ENCODE measurements at places on chromosomes 2 and 18.

- no peak for DNase-seq
Observed at GRCh38 chr18:35694808-35695207, 113.3 kb downstream of the GALNT1 start.

DNA sequence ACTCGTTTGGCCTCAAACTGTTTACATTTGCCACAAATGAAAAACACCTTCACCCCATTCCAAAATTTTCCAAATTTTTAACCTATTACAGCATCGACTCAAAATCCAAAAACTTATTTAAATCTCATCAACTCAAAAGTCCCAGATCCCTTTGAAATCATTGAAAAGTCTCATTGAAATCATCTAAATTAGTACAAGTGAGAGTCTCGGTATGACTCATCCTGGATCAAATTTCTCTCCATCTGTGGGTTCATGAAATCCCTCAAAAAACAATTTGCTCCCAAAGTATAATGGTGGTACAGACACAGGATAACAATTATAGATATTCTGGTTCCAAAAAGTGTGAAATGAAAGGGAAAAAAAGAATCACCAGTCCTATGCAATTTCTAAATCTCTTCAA lies 65.1 kb downstream of the LRP1B start:
- DNase-seq = no peak

DNA sequence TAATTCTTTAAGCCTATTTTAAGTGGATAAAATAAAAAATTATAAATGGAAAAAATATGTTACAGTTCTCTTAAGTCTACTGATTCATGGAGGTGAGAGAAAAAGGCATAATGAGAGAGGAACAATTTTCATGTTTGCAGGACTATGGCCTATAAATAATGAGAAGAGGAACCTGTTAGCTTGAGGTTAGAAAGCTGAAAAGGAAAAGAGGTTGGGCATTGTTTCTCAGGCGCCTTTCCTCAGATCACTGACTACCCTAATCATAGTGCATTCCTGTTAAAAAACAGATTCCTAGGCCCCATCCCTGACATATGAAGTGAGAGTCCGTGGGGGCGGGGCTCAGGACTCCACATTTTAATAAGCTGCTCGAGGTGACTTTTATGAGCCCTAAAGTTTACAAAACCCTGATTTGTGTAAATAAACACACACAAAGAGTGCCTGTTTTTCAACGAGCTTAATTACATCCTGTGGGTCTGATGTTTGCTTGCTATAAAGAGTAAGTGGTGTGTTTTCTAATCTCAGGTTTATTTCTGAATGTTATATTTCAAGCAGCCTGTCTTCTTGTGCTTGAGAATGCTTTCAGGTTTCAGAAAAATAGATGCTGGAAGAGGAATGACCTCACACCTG lies 335.5 kb downstream of the CLIP4 start:
- DNase-seq = no peak

GRCh38 chr18:49968644-49969309 lies 155.4 kb upstream of the ACAA2 start:
- DNase-seq = no peak

DNA sequence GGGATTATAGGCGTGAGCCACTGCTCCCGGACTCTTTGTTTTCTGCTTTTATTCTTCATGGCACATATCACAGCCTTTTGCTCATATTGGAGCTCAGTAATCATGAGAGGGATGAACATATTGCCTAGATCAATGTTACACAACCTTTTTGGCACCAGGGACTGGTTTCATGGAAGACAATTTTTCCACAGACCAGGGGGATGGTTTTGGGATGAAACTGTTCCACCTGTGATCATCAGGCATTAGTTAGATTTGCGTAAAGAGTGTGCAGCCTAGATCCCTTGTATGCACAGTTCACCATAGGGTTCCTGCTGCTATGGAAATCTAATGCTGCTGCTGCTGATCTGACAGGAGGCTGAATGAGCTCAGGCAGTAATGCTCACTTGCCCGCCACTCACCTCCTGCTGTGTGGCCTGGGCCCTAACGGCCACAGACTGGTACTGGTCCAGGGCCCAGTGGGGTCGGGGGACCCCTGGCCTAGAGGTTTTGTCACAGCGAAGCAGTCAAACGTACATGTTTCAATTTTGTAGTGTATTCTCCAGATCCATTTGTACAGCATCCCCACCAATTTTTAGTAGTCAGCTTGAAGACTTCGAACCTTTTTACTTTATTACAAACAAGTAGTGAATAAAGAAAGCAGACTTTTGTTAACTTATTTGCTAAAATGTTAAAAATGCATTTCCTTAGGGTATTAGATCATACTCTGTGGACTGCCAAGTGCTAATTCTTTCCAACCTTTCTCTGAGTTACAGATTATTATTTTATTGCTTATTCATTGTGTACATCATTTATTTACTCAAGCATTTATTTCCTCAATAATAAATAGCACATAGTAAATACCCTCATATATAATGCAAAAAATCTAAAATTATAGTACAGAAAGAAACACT lies 6.2 kb downstream of the DAW1 start:
- no peak for DNase-seq

DNA sequence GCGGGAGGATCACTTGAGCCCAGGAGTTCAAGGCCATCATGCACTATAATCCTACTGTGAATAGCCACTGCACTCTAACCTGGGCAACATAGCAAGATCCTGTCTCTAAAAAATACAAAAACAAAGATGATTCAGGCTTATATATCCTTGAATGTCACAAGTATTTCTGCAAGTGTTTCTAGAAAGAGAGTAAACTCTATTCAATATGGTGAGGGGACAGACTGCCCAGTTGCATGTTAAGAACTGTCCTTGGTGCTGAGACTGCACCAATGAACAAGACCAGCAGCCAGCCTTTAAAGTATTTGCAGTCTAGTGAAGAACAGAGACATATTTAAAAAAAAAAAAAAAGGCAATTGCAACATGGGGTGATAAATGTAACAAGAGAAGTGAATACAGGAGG lies 16.4 kb downstream of the MAP3K19 start:
- no peak for DNase-seq

DNA sequence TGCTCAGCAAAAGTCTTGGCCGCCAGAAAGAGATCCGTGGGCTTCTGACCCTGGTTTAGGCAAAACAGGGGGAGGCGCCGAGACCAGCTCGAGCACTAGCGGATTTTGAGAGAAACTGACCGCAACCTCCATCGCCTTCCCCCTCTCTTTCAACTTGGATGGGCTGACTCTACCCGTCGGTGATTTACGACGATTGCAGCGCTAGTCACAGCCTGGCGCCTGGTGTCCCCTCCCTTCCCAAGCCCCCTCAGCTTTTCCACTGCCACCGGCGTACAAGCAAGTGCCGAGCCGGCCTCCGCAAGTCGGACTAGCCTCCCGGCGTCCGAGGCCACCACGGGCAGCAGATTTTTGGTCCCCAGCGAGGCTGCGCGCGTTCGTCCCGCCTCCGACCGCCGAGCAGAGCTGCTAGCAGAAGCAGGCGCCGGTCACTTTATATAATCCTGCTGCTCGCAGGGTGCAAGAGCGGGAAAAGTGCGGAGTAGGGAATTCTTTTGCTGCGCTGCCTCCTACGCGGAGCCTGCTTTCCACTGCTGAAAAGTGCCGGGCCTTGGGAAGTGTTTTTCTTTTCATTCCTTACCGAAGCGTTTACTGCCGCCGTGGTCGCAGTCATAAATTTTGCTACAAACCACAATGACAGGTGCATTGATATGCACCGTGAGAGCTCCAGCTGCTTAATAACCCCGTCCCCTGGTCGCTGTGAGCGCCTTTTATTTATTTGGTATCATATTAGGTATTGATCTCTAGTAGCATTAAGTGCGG lies 7.7 kb downstream of the HOXD3 start:
- no peak for DNase-seq

GRCh38 chr2:219423652-219424377 lies 5.6 kb downstream of the DES start:
- no peak for DNase-seq

GRCh38 chr2:72412214-72412613 lies 264.6 kb upstream of the CYP26B1 start:
- no peak for DNase-seq

DNA sequence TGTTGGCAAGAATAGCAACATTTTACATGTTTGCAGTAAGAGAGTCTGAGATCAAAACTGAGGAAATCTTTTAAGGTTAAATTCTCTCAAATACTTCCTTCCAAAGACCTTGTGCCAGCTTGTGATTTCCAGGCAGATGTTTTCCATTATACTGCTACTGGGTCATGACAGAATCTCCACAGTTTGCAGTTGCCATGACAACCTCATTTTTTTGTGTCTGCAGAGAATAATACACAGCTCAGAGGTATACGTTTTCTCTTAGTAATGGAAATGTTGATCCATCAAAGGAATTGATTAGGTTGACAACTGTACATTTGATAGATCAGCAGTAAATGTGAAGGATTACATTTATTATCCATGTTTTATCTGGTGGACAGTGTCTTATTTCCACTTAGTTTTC lies 29.1 kb upstream of the CSRNP3 start:
- DNase-seq = no peak

- peak; percentile 85 for DNase-seq
Observed at GRCh38 chr2:195559431-195559914, 97.6 kb upstream of the SLC39A10 start.

DNA sequence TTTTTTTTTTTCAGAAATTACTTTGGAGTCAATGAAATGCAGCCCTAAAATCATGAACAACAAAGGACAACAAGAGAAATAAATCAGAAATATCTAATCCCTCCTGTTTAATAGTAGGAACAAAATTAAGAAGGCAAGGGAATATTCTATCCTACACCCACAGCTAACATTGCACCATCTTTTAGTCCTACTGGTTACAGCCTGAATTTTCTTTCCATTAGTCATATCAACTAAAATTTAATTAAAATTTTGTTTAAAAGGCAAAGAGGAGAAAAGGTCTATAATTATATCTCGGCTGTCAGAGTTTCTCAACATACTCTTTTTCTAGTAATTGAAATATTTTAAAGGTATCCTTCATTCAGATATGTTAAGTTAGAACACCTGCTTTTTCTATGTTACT lies 61.9 kb downstream of the DTNA start:
- DNase-seq = no peak

GRCh38 chr18:26853401-26853800 lies 12.1 kb downstream of the AQP4 start:
- no peak for DNase-seq

DNA sequence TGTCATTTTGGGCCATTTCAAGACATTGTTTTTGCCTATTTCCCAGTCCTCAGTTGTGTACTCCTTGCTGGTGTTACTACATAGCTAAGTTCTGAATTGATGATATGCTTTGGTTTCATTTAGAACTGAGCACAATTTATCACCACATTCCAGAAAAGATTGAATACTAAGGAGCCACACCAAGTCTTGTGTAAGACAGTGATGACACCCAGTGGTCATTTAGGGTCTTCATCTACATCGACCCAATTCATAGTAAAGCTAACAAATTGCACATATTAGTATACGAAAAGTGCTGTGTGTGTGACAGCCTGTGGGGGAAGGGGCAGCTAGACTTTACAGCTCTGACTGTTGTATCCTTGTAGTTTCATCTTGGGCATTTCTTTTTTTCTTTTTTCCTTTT lies 10.9 kb upstream of the DLX2 start:
- no peak for DNase-seq

GRCh38 chr18:73976433-73976832 lies 171.2 kb downstream of the FBXO15 start:
- DNase-seq = no peak

GRCh38 chr2:215503381-215503780 lies 67.5 kb upstream of the FN1 start:
- no peak for DNase-seq

DNA sequence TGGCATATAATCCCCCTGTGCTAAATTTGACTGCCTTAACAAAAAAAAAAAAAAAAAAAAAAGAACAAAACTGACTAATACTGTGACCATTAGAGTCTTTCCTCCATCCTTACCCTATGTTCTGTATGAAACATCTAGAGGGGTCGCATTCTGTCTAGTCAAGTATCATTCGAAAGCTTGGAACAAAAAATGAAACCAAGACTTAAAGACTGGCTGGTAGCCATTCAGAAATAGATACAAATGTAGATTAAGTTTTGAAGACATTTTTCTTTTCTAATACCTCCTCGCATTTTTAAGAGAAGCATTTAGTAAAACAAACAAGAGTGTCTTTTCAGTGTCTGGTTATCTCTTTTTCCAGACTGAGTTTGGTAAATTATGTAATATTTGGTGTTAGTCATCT lies 66.7 kb downstream of the SPATS2L start:
- no peak for DNase-seq

DNA sequence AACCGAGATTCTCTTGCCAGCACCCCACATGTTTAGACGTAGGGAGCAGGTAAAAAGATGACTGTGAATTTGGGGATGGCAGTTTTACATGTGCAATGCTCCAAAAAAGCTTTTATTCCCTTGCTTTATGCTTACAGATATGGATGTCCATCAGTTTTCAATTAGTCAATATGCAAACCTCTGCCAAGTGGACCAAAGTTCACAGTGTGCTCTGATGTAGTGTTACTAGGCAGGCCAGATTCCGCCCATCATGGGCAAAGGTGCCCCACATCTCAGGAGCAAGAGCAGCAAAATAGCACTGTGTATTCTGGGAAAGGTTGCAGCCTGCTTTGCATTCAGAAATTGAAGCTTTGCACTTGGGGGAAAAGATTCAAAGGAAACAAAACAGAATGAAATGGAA lies 329.7 kb upstream of the ZEB2 start:
- no peak for DNase-seq

- no peak for DNase-seq
Observed at GRCh38 chr2:197893403-197894177, 89.2 kb downstream of the PLCL1 start.

- DNase-seq = no peak
Observed at GRCh38 chr2:196481324-196481697, 158.2 kb upstream of the CCDC150 start.

All from CD4-positive, alpha-beta T cell treated with Interleukin-1 beta for 1 hour (primary cell).